ENCODE measurements at places on chromosomes 6 and 20.

GRCh38 chr6:1689141-1689540 is 79.4 kb downstream of the FOXC1 start:
- DNase-seq = no peak

GRCh38 chr20:25315418-25316210 is 67.7 kb downstream of the PYGB start:
- DNase-seq = no peak

- no peak for DNase-seq
Observed at GRCh38 chr6:45387236-45387635, 9.5 kb upstream of the SUPT3H start.

GRCh38 chr6:170172825-170173256 is 118.0 kb downstream of the DLL1 start:
- DNase-seq = no peak

- no peak for DNase-seq
Observed at GRCh38 chr20:60727425-60727824, 524.6 kb upstream of the CDH4 start.

GRCh38 chr20:25865715-25866656 is 169.3 kb upstream of the ZNF337 start:
- DNase-seq = no peak

DNA sequence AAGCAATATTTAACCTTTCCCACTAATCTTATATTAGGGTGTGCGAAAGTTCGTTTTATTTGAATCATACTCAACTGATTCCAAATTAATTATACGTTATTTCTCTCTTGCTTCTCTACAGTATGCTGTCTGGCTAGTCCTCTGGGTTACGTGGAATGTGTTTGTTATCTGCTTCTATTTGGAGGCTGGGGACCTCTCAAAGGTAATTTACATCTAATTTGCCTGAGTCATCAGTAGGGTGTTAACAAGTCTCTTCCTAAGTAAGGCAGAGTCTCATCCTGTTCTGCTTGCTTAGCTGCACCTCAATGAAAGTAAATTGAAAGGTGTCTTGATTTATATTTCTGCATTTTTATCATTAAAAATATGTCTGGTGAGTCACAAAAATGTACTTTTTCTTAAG is 551.5 kb downstream of the NKAIN2 start:
- no peak for DNase-seq

GRCh38 chr6:17859846-17860245 is 127.6 kb downstream of the KIF13A start:
- no peak for DNase-seq

GRCh38 chr20:43994486-43995100 is 79.9 kb downstream of the TOX2 start:
- DNase-seq = no peak

DNA sequence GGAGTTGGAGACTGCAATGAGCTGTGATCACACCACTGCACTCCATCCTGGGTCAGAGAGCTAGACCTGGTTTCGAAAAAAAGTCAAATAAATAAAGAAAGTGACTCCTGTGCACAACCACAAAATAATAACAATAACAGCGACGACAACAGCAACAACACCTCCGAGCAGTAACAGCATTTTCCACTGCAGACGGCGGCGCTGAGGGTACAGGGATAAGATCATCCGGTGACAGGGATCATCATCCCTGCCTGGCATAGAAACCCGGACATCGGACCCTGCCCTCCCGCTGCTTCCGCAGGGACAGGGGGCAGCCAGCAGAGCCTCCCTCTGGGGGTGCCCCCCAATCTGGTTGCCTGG is 11.5 kb downstream of the SRXN1 start:
- no peak for DNase-seq

DNA sequence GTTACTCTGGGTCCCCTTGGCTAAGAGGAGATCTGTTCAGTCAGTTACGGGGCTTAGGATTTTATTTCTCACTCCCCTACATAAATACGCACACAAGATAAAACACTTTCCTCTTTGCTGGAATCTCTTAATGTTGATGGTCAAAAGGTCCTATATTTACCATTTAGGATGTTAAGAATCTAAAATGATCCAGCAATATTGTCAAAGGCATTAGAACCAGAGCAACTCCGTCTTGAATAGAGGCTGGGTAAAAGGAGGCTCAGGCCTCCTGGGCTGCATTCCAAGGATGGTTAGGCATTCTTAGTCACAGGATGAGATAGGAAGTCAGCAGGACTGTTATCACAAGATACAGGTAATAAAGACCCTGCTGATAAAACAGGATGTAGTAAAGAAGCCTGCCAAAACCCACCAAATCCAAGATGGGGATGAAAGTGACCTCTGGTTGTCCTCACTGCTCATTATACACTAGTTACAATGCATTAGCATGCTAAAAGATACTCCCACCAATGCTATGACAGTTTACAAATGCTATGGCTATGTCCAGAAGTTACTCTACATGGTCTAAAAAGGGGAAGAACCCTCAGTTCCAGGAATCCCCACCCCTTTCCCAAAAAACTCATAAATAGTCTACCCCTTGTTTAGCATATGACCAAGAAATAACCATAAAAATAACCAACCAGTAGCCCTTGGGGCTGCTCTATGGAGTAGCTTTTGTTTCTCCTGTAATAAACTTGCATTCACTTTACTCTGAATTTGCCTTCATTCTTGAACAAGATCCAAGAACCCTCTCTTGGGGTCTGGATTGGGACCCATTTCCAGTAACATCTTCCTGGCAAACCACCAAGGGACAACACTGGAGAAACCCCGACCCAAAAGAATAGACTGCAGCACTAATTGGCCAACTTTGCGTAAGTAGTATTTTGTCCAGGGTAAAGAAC is 107.5 kb downstream of the DTNBP1 start:
- no peak for DNase-seq

- DNase-seq = no peak
Observed at GRCh38 chr20:53359425-53359824, 234.2 kb downstream of the ZNF217 start.

DNA sequence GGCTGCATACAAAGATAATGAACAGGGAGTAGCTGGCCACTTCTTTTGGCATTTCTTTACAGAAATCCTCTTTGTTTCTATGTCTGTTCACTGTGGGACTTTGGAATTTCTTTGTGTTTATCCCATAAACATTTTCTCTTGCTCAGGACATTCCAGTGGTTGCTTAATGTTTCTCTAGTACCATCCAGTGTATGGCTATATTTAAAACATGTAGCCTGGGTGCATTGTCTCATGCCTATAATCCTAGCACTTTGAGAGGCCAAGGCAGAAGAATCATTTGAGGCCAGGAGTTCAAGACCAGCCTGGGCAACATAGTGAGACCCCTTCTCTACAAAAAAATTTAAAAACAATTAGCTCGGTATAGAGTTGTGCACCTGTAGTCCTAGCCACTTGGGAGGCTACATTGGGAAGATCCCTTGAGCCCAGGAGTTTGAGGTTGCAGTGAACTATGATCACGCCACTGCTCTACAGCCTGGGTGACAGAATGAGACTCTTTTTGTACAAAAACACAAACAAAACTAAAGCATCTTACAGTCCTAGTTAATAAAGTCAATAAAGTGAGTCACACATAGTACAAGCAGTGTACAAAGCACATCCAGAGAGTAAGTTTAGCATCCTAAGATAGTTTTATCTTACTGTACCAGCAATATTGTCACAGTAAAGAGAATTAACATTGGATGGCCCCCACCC is 63.3 kb downstream of the ZFAND3 start:
- DNase-seq = no peak

- DNase-seq = no peak
Observed at GRCh38 chr6:156976216-156977127, 199.3 kb downstream of the ARID1B start.

GRCh38 chr6:5471044-5471443 is 209.7 kb downstream of the FARS2 start:
- peak; percentile 46 for DNase-seq

- DNase-seq = no peak
Observed at GRCh38 chr20:831956-832355, 1.6 kb upstream of the FAM110A start.

DNA sequence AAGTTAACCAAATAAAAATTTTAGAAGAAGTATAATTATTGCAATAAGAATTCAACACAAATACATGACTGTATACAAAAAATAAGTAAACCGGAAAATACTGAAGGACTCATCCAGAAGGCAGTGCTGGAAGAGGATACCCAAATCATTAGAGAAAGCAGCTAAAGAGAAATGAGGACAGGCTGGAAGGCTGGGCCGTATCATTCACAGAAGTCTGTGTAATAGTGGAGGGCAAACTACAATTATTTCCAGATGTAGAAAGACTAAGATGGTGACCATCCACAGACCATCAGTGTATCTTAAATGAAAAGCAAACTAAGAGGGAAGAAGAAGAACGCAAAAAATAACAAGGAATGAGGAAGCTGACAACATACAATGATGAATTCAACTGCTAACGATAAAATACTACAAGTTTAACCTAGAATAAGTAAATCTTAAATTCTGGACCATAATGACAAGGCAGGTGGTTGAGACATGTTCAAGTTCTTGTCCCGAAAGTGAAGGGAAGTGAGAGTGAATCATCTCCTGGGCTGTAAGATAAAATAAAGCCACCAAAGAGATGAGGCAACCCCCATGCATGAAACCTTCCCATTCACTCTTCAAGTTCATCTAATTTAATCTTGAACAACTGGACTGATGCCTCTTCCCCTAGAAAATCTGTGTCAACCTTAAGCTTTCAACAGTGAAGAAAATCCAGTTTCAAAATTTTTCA is 71.5 kb downstream of the SLC23A2 start:
- no peak for DNase-seq

DNA sequence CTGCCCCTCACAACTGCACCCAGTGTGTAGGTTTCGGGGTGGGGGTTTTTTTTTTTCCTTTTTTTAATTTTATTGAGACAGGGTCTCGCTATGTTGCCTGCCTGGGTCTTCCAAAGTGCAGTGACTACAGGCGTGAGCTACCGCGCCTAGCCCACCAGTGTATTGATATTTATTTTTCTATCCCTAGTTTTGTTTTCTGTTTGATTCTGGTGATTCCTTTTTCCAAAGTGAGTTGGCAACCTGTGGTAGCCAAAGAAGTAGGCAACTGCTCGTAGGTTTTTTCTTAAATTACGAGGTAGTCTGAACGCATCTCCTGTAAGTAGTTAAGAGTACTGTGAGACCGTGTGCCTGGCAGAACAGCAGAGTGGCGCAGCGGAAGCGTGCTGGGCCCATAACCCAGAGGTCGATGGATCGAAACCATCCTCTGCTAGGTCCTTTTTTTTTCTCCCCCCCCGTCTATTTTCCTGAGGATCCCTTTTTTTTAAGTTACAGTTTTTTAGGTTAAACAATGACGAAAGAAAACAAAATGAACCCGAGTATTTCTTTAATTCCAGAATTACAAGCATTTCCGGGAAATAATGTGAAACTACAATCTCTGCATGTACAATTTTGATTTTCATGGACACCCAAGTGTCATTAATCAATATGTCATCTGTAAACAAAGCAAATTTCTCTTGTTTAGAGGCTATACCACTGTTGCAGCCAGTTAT is 78.7 kb upstream of the BTN3A2 start:
- DNase-seq = no peak

GRCh38 chr6:36769676-36770499 is 69.4 kb downstream of the CPNE5 start:
- DNase-seq = no peak

- DNase-seq = no peak
Observed at GRCh38 chr6:27980111-27980510, 23.1 kb downstream of the OR2B6 start.

DNA sequence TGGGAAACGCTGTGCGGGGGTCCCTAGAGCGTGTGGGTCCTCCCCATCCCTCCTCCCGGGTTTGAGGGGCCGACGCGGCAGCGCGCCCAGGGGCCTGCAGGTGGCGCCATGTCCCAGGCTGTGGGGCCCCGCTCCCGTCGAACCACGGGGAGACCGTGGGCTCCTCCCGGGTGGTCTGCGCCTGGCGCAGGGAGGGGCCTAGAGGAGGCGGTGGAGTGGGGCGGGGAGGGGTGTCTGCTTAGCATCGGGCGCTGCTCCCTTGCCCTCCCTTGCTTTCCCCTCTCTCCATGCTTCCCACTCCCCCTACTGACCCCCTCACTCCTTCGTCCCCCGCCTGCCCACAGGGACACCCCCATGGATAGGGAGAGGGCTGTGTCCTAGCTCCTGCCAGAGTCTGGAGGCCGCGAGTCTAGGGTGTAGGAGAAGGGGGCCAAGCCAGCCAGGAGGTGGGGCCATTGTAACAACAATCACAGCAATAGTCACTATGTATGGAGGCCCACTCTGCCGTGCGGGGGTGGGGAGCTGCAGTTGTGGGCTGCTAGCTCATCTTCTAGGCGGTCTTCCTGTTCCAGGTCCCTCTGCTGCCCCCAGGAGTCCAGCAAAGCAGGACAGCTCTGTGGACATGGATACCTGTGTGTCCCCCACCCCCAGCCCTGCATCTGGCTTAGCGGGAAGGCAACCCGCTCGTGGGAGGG is 51.7 kb downstream of the CHMP4B start:
- DNase-seq = no peak

DNA sequence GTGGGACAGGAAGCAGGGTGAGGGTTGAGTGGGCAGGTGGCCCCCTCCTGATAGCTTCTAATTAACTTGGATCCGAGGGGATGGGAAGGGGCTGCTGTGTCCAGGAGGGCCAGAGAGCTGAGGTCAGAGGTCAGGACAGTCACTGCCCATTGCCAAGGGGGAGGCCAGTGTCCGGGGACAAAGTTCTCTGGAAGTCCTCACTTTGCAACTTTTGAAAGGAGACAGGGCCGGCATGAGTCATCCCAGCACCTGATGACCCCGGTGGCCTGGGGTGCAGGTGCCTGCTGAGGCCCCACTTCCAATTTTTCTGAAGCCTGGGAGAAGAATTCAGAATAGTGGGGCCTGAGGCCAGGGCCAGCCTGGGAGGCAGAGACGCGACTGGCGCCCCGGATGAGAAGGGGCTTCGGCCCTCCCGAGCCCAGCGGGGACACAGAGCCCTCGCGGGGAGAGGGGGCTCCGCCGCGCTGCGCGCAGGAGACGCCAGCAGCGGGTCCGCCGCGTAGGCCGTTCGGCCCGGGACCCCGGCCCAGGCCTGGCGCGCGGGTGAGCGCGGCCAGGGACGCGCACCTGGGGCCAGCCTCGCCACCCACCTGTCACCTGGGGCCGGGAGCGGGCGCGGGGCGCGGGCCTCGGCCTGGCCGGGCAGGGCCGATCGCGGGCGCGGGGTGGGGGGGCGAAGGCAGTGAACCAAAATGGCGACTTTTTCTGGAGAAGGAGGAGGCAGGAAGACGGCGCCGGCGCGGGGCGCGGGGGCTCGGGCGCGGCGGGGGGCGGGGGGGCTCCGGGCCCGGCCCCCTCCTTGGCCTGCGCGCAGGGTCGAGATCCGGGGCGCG is 586 bp downstream of the ZNF512B start:
- no peak for DNase-seq

GRCh38 chr20:39605361-39605760 is 643.2 kb downstream of the DHX35 start:
- DNase-seq = no peak

GRCh38 chr6:50025258-50025657 is 3.5 kb upstream of the DEFB110 start:
- DNase-seq = no peak

GRCh38 chr6:131900231-131900630 is 50.9 kb downstream of the CCN2 start:
- DNase-seq = no peak

- no peak for DNase-seq
Observed at GRCh38 chr6:41427642-41428335, 92.4 kb downstream of the NCR2 start.

All from Panc1 (cell line).